ENCODE measurements at places on chromosomes 12 and 14. TPM values are rescaled to one million over a fixed set of nuclear protein-coding genes. Genes with fewer than 3 reads are reported as not detected.

GRCh38 chr14:21455592-21455911 is 371 bp downstream of the CHD8 start:
- peaks cover 5% of the 10 kb centered on the region for H3K36me3 ChIP-seq
- H3K27ac ChIP-seq, result peak overlapping the region; percentile 100
- no peak for DNase-seq
- no peaks in the 10 kb centered on the region for H3K27me3 ChIP-seq

GRCh38 chr14:79043194-79043889 is 873.2 kb downstream of the NRXN3 start:
- H3K36me3 ChIP-seq, result peaks cover 3% of the 10 kb centered on the region
- DNase-seq, result no peak
- peaks cover 4% of the 10 kb centered on the region for H3K4me1 ChIP-seq
- no peak overlapping the region for H3K27ac ChIP-seq
- peaks cover 2% of the 10 kb centered on the region for H3K27me3 ChIP-seq

The POTEG gene
- total RNA-seq, result not detected

GRCh38 chr12:50633955-50634354 is 129.2 kb downstream of the DIP2B start:
- H3K27ac ChIP-seq, result no peak overlapping the region
- H3K27me3 ChIP-seq, result no peaks in the 10 kb centered on the region
- no peak for DNase-seq
- H3K36me3 ChIP-seq, result peaks cover 9% of the 10 kb centered on the region
- H3K4me3 ChIP-seq, result no peak overlapping the region
- H3K4me1 ChIP-seq, result peaks cover 28% of the 10 kb centered on the region

DNA sequence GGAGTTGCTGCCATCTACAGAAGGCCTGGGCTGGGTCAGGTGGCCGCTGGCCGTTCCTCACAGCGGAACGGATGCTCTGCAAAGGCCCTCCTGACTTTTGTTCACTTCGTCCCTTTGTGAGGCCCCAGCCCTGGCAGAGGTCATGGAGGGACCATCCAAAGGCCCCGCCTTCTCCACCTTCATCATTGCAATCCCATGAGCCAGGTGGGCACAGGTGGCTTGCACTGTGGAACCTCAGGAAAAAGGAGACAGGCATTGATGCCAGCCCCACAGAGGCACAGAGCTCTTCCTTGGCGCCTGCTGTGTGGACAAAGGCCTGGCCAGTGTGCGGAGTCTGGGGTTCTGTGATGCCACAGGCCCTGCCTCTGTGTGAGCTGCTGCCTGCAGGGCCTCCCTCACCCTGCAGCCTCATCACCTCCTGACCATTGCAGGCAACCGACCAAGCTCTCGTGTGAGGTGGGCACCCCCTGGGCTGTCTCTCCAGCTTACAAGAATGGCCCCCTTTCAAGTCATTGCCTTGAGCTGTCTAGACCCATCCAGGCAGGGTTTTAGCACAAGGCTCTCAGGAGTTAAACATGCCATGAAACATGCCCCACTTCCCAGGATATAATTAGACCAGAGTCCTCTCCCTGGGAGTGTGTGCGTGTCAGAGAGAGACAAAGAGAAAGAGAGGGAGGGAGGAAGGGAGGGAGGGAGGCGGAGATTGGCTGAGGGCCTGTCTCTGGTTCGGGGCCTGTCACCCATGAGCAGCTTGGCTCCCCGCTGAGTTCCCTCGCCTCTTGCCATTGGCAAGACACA is 19.3 kb downstream of the NFKBIA start:
- H3K27me3 ChIP-seq, result no peaks in the 10 kb centered on the region
- DNase-seq, result no peak
- H3K27ac ChIP-seq, result peak overlapping the region; percentile 95
- peaks cover 51% of the 10 kb centered on the region for H3K4me1 ChIP-seq
- H3K36me3 ChIP-seq, result no peaks in the 10 kb centered on the region

DNA sequence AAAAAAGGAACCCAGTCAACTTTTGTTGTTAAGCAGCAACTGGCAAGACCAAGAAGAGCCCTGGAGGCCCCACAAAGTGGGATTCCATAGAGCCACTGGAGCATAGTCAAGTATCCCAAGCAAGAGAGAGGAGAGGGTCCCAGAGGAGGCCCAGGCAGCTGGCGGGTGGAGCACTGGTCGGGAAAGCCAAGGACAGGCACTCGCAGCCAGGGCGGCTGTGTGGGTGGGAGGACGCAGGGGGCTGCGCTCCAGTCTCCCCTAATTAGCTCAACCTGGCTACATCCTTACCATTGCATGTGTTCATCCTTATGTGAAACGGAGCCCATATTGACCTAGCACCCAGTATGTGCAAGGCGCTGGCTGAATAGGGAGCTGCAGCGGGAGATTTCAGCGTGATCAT is 18.3 kb upstream of the ZFP36L1 start:
- DNase-seq, result peak; percentile 77
- H3K27me3 ChIP-seq, result no peaks in the 10 kb centered on the region
- peaks cover 5% of the 10 kb centered on the region for H3K36me3 ChIP-seq

DNA sequence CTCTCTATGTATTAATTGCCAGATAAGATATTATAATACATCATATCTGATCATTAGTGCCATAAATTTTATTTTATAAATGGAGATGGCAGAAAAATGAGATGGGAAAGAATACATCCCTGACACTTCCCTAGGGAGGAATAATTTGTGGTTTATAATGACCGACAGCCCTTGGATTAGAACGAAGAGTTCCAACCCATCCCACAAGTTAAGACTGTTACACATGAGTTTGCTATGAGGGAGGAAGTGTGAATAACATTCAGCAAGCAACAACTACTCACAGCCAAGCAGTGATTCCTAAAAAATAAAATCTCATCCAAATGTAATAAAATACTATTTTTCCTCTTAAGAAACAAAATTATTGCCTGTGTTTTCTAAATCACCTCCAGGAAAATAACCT is 299.0 kb downstream of the CCDC91 start:
- DNase-seq, result no peak
- no peaks in the 10 kb centered on the region for H3K36me3 ChIP-seq
- H3K4me1 ChIP-seq, result peaks cover 18% of the 10 kb centered on the region
- H3K27ac ChIP-seq, result no peak overlapping the region
- H3K27me3 ChIP-seq, result no peaks in the 10 kb centered on the region
- no peak overlapping the region for H3K4me3 ChIP-seq
